Testis (tissue), 5 donors: ENCODE measurements at places on chromosomes 5 and 9. TPM values are rescaled to one million over a fixed set of nuclear protein-coding genes. Genes with fewer than 3 reads are reported as not detected.

The STKLD1 gene
- total RNA-seq = 8.4 TPM

GRCh38 chr9:110027671-110028081 is 180.3 kb downstream of the C9orf152 start:
- no peak for DNase-seq

The SLIT3 gene
- 4.8 TPM for total RNA-seq

The C5orf52 gene
- 62.0 TPM for total RNA-seq

DNA sequence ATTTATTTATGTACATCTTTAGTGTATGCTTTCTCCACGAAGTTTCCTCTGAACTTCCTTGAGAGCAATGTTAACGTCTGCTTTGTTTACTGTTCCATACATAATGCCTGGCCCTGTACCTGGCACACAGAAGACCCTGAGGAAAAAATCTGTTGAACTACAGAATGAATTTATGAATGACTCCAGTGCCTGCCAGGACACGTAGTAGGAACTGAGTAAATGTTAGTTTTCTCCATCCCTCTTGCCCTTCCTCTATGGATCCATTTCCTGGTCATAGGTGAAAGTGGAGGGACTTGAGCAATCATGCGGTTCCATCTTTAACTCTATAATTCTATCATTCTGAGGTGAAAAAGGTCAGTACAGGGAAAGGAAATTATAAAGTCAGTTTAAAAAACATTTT is 117.7 kb downstream of the MAPKAP1 start:
- DNase-seq = no peak

DNA sequence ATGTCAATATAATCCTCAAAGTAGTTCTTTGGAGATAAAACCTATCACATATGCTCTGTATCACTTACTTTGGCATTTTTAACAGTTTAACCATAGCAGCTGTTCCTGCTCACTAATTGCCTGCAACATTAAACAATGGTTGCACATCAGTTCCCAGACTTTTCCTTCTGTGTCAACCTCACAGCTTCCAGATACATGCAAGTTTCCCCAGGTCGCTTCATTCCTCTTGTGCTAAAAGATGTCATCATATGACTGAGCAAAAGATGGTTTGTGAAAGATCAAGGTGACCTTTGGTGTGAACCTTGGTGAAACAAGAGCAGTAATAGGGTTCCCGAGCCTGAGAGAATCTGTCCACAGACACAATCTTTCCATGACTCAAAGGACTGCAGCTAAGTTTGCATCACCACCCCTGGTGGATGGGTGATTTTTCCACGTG is 500.4 kb upstream of the PAPPA start:
- no peak for DNase-seq

DNA sequence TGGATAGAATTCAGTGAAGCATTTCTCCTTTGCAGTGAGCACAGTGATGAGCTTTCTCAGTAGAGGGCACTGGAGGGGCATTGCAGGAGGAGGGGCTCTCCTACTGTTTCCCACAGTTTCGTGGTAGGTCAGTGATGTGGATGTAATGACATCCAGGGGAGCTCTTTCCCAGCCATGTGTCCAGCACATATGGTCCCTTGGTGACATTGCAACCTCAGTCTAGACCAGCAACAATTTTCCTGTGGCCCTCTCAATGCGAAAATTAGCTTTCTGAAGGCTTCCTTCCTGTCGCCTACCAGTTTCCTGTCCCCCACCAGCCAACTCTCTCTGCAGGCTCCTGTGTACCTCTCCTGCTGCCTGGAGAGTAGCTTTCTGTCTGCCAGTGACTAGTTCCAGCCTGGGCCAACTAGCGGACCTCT is 6.9 kb upstream of the PDCL start:
- DNase-seq = no peak

The SUSD3 gene
- total RNA-seq = 282 TPM

DNA sequence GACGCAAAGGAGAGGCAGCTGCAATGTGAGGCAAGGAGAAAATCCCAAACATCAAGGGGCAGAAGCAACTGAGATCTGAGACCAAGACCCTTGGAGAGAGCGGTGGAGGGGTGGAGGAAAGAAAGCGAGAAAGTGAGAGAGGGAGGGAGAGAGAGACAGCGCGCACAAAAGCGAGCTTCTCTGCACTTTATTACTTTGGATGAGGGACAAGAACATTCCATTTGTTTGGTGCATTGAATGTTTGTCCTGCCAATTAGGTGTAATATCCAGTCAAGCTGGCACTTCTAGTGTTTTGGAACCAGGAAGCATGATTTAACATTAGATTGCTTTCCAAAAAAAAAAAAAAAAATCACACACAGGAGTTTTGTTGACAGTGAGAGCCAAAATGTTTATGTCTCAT is 1.4 kb downstream of the CAST start:
- DNase-seq = no peak

The CD14 gene
- 41.1 TPM for total RNA-seq

The PCDHA12 gene
- 4.3 TPM for total RNA-seq

GRCh38 chr5:172043865-172044264 is 37.4 kb upstream of the FBXW11 start:
- no peak for DNase-seq

GRCh38 chr5:172692451-172692850 is 51.4 kb downstream of the NEURL1B start:
- no peak for DNase-seq

The CMYA5 gene
- 33.8 TPM for total RNA-seq

DNA sequence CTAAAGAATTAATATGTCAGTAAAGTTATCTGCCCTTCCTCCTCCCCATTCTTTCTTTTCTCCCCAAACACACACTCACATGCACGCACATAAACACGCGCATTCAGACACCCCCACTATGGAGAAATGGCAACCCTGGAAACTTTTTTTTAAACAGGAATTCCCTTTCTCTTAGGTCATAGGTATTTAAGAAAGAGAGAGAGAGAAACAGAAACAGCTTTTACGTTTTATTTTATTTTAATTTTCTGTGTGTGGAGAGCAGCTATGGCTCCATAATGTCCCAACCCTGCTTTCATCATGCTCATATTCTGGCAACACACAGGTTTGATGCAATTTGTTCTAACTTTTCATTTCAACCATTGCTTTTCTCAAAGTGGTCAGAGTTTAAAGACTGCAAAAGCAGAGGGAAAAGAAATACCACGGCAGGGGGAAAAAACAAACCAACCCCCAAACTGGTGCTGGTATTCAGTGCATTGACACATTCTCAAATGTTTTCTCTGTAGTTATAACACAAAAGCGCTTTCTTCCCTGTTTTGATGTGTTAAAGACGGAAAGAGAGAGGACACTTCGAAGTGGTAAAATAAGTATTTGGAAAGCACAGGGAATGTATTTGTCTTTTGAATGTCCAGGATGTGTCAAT is 126.0 kb upstream of the TMEM161B start:
- no peak for DNase-seq

DNA sequence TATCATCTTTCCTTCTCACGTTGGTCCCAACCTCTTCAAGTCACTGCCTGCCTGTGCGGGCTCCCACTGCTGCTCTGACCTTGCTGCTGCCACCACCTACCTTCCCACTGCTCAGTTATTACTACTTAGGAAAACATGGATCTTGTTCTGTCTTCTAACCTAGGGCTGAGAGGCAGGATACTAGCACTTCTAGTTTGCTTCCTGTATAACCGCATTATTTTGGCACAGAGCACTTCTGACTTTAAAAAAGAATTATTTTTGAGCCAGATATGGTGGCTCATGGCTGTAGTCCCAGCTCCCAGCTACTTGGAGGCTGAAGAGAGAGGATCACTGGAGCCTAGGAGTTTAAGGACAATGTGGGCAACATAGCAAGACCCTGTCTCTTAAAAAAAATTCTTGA is 135.4 kb upstream of the GNA14 start:
- DNase-seq = no peak

- no peak for DNase-seq
Measured at GRCh38 chr5:72224946-72225463, 95.0 kb downstream of the MRPS27 start.

The INVS gene
- total RNA-seq = 37.1 TPM

DNA sequence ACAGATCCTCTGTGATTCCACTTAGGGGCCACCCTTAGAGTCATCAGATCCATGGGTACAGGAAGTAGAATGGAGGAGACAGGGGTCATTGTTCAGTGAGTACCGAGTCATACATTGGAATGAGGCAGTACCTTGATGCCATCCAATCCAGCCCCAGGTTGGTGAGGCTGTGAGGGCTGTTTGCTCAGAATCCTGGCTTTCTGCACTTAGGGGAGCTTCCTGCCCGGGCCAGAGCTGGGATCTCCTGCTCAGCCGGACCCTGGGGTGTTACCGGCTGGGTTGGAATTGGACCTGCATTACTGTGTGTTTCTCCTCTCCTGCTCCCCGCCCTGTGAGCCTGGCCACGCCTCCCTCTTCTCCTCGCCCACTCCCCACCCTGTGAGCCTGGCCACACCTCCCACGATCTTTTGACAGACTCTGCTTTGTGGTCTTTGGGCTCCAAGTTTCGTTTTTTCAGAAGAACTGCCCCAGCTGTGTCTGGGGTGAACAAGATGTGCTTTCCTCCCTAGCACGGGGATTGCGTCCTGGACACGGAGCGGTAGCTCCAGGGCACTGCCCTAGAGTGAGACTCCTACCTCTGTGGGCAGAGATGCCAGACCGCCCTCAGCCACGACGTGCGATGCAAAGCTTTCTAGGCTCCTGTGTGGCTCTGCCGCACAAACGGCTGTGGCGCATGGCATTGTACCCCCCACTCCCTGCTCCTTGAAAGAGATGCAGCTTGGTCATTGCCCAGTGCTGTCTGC is 15.4 kb downstream of the TRAF2 start:
- DNase-seq = peak; percentile 66
